ENCODE measurements at places on chromosomes 2 and 18. TPM values are rescaled to one million over a fixed set of nuclear protein-coding genes. Genes with fewer than 3 reads are reported as not detected.

DNA sequence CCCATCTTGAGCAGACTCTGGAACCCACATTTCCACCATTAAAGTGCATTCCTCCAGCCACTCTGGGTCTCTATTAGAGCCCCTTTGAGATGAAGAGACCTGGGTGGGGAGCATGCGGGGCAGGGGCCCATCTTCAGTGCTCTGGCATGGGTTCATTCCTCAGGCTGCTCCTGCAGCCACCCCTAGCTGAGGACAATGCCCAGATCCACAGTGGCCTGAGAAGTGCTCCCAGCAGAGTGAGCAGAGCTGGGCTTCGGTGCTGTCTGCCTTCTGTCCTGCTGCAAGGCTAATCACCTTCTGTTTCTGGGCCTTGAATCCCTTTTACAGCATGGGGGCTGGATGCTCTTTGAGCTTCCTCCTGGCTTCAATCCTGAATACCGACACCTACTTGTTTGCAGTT, 169.8 kb downstream of the TRIM43 start:
- DNase-seq: no peak

Gene CDK15
- not detected for total RNA-seq

Gene GALNT5
- total RNA-seq: 51.7 TPM

GRCh38 chr2:229408356-229408755, 137.3 kb upstream of the PID1 start:
- DNase-seq: peak; percentile 74

DNA sequence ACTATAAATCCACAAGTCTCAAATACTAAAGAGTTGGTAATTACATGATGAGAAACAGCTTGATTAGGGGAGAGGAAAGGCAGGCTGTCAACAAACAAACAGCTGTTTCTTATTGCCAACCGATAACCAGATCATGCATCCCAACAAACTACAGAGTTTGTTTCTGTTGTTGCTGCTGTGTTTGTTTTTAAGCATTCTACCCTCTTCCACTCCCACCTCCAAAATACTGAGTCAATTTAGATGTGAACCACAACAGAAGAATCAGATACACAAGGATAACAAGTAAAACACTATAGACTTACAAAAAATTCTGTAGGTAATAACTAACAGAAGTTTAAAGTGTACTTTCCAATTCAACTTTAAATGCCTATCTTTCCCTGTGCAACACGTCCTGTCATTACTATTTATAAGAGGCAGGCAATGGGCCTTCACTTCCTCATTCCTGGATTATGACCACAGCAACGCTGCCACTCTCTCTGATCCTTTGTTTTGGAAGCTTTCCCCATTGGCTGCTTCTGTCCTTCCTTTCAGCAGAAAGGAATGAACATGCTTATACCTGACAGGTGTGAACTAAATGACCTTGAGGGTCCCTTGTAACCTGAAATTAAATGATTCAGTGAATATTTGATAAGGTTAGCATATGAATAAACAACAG, 152.0 kb downstream of the SRBD1 start:
- DNase-seq: peak; percentile 59

DNA sequence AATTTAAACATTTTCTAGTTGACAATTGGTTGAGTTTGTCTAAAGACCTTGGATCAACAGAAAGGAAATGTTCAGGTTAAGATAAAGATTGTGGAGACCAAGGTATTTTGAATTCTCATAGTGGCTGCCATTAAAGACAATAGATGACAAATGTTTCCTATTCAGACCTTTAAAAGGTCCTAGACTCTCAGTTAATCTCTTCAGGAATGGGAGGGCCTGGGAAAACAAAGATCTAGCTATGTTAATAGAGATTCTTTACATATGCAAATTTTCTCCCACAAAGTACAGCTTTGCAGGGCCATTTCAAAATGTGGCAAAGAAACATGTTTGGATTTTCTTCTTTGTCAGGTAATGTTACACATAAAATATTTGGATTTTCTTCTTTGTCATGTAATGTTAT, 403.9 kb downstream of the SPAG16 start:
- DNase-seq: no peak

Gene ADNP2
- total RNA-seq: 13.8 TPM

DNA sequence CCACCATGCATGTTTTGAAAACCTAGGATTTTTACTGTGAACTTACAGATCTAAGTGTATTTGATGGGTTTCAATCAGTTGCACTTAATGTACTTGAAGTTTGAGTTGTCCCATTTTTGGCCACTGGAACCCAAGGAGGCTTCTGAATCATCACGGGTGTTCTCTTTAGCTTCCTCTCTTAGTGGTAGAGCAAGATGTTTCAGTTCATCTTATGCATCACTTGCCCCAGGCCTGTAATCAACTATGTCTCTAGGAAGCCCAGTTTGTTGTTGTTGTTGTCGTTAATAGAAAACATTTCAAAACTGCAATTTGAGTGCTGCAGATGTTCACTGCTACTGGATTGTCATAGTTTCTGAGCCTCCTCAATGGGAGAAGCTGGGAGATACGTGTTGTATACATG, 97.0 kb downstream of the FHOD3 start:
- DNase-seq: no peak

- no peak for DNase-seq
Measured at GRCh38 chr18:35581898-35582641, 530 bp downstream of the GALNT1 start.

Gene SLC39A6
- 54.4 TPM for total RNA-seq

- DNase-seq: no peak
Measured at GRCh38 chr2:240881913-240882312, 13.3 kb downstream of the AGXT start.

Gene ACTG2
- total RNA-seq: not detected

DNA sequence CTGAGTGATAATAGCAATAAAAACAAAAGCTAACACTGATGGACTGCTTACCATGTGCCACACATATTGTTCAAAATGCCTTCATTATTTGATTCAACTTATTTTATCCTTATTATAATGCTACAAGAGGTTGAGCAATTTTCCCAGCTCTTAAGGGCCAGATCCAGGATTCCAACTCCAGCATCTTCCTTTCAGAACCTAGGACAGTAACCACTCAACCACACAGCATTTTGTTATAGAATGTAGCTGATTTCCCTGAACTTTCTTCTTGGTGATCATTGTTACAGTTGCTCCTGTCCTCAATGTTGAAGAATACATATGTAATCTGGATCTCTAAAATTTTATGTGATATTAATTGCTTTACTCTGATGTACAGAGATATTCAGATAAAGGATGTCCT, 341.7 kb downstream of the PIK3C3 start:
- no peak for DNase-seq

DNA sequence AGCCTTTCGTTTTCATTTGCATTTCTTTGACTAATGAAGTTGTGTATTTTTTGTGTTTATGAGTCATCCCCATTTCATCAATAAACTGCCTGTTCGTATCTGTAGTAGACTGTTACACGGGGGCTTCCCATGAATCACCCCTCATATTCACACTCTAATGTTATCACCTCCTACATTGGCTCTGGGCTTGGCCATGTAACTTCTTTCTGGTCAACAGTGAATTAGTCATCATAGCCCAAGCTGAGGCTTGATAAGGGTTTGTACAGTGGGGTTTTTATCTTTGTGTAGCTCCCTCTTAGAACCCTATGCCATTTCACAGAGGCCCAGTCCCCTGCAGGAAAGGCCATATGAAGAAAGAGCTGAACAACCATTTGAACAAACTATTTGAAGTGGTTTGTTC, 151.0 kb downstream of the CCBE1 start:
- peak; percentile 4 for DNase-seq

Gene NRP2
- total RNA-seq: 19.9 TPM

- DNase-seq: peak; percentile 15
Measured at GRCh38 chr2:114542695-114543094, 100.3 kb downstream of the DPP10 start.

DNA sequence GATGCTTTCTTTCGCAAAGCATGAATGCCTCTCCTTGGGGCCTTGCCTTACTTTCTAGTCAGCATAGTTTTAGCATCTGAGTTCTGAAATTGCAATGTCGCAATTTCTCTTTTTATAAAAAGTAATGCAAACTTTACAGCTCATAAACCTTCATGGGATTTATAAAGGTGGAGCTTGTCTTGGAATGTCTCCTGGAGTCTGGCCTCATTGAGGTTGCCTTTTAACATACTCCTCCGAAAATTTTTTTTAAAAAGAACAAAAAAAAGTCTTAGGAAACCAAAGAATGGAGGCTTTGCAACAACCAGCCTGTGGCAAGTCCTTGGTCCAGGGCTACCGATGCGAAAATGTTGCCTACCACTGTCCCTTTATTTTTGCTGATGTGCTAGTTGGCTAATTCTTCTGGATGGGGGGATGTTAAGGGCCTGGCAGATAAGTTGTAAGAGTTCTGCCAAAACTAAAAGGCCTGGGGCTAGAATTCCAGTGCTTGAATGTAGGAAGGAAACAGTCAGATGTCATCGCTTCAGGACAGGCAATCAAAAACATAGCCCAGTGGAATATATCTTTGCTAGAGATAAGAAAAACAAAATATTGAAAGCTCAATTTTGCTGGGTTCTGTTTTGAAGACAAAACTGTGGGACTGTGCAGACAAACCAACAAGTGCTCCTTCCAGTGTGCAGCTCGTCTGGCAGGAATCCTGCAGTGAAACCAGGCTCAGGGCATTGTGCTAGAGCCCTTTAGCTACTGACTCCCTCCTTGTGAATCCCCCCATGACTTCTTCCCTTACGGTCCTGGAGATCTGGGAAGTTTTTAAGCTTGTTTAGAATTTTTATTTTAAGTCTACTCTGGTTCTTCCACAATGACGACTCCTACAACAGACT, 213.0 kb downstream of the PIEZO2 start:
- no peak for DNase-seq

DNA sequence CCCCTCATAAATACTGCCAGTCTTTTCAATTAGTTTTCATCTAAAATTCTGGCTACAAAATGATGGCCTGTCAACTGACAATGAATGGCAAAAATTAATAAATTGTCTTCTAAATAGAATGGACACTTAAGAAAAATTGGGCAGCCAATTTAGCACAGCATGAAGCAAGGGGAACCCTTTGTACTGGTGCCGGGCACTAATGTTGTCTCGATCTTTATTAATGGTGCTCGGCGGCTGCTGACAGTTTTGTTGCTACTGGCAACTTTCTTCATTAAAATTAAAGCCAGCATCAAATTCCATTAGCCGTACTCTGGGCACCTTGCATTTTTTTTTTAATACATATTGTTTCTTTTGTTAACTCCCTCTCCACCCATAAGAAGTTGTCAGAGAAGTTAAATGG, 309.3 kb downstream of the GBX2 start:
- DNase-seq: no peak

Gene AQP4
- total RNA-seq: 1.3 TPM

DNA sequence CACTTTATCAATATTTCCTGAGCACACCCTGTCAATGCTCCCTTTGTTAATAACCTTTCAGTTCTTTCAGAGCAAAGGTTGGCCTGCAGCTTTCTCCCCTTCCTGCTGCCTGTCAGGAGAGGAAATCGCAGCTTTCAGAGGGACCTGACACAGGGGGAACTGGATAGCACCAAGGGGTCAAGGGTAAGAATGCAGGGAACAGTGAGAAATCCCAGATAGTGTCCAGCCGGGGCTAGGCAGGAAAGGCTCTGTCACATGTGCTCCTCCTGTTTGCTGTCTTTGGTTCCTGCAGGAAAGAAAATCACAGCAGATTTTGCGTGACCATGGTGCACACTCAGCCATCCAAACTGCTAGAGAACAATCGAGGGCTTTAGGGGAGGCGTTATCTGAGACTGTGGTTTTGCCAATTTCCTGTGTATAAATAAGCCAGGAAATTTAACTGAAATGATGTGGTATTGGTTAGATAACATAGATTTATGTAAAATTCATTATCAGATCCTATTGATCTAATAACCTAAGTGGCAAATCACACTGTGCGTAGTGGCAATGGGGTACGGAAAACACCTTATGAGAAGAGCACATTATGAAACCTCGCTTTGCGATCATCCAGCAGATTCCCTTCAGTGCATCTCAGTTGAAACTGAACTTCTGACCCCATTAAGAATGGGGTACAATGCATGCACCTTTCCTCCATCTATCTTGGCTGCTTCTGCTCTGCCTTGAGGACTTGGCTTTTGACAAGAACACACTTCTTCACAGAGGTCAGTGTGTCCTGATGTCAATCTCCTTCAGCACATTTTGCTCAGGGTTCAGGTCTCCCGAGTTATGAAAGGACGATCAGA, 178.0 kb downstream of the ICOS start:
- no peak for DNase-seq

DNA sequence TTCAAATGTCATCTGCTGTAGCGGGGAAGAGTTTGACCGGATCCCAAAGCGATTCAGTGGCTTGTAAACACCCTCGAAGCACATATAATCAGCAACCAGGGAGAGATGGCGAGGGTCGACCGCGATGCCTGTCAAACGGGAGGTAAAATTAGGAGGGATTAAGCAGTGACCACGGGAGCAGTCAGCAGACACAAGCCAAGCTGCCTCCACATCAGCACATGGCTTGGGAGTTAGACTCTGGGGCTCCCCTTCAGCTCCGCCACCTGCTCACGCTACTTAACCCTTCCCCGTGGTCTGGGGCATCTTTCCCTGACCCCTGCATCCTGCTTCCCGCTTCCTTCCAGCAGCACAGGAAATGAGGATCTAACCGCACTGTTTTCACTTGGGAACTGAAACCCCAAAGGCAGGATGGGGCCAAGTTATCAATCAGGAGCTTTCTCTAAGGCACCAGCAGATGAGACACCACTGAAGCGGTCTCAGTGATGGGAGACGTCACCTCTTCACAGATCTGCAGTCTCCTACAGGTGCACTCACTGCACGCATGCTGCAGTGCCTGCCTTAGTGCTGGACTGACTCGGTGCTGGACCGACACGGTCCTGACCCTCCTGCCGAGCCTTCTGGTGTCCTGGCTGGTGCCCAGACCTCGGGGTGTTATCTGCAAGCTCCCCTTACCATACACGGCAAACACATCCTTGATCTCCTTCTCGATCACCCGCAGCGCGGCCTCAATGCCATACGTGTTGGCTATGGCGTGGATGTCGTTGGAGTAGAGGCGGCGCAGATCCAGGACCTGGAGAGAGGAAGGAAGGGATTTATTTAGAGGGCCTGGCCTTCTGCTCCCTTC, 77.5 kb downstream of the POLR1A start:
- no peak for DNase-seq

Gene AOX1
- total RNA-seq: 0.45 TPM

- no peak for DNase-seq
Measured at GRCh38 chr2:5818961-5819600, 126.9 kb downstream of the SOX11 start.

Gene ACMSD
- not detected for total RNA-seq

- DNase-seq: peak; percentile 30
Measured at GRCh38 chr2:203685081-203685621, 21.3 kb upstream of the CD28 start.

- DNase-seq: peak; percentile 29
Measured at GRCh38 chr18:43525169-43525568, 247.9 kb upstream of the SYT4 start.

DNA sequence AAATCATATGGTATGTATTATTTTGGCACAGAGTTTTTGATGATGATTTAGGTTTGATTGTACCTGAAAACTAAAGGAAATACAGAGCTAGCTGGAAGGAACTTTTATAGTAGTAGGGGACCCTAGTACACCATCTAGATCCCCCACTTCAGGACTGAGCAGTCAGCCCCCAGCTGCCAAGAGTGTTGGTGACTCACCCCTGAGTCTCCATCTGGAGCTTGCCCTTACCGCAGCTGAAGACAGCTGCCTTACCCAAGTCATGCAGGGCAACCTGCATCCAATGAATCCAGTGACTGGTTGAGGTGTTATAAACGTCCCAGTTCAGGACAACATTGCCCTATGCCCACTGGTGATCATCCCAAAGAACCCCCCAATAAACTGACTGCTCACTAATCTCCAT, 15.3 kb downstream of the PMS1 start:
- no peak for DNase-seq

Gene TDRD15
- total RNA-seq: not detected

- no peak for DNase-seq
Measured at GRCh38 chr2:202510911-202511310, 123.9 kb upstream of the FAM117B start.

Gene L3MBTL4
- 2.4 TPM for total RNA-seq
